ENCODE measurements at places on chromosomes 1 and 21.

DNA sequence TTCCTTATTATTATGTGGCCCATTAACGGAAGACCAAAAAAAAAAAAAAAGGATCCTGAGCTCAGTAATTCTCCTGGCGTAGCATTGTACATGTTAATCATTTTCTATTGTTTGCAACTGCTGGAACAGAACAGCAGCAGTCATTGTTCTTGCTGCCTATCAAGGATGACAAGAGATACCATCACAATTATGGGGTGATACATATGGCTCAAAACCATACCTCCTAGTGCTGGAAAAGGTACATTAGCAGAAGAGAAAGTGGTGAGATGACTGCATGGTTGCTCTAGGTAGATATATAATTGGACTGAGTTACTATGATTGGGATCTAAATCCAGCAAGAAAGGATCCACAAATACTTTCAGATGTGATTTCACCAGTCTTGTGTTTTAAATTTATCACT is 13.3 kb upstream of the TLR5 start:
- DNase-seq = no peak

DNA sequence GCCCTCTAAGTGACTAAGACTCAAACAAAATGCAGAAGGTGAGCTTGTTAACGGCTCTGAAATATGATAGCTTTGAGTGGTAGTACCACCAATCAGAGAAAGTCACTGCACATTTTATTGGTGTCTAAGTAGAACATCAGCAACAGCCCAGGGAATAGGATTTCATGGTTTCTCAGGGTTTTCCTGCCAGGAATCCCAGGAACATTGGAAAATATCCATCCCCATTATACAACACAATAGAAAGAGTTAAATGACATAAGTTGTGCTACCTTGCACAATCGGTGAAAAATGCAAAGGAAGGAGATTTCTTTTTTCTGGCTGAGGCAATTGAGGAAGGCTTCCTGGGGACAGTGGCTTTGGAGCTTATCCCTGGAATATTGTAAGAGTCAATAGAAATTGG is 283.1 kb downstream of the HLX start:
- no peak for DNase-seq

DNA sequence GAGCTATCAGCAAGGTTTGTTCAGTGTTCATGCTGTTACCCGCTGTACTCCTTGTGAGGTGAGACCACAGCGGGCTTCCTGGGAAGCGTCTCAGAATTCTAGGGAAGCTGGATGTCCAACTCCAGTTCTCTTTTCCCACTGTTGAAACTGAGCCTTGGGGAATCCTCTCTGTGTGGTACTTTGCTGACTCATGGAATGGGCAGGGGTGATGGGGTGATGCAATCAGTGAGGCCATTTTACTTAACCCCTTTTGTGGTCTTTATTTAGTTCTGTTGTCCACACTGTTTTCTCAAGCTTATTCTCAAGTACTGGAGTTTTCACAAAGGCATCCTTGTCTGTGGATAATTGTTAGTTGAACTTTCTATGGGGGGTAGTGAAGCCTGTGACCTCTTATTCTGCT is 42.6 kb downstream of the ACKR1 start:
- DNase-seq = no peak

- DNase-seq = no peak
These were observed 60.0 kb upstream of the HMCN1 start for GRCh38 chr1:185674201-185674600.

DNA sequence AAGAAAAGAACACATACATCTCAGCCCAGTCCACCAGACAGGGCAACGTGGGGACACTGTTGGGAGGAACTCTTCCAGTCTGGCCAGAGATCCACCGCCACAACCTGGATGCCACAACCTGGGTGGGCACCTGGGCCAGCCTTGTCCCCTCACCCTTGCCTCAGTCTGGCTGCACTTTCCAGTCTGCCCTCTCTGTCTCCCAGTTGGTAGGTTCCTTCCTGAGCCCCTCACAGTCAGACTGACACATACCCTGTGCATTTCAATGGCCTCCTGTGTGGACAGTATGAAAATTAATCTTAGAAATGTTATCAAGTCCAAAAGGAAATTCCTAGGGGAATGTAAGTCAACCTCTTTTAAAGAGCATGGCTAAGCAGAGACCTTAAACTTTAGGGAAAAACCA is 49.5 kb downstream of the DDX20 start:
- DNase-seq = no peak

GRCh38 chr1:247146671-247147070 is 25.1 kb downstream of the ZNF124 start:
- no peak for DNase-seq

DNA sequence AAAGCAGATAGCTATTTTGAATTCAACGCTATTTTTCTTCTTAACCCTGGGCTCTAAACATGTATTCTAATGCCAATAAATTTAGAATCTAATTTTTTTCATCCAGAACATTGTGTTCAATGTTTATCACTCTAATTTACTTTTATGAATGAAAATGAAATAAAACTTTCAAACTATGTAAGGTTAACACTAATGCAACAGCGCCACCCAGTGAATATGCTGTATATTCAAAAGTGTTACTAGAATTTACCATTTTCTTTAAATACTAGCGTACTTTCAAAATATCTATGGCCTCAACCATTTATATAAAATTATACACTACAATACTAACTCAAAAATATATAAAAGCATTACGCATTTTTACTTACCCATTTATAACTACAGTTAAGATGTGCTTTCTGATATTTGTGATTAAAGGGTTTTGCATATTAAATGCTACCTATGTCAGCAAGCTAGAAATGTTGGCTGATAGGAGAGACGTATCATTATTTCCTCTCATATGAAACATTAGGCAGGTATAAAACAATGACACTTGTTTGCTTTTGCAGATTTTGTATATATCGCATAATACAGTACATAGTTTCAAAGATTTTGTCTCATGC is 5.9 kb upstream of the NUF2 start:
- DNase-seq = no peak

- DNase-seq = peak; percentile 34
These were observed 708 bp downstream of the PRDM2 start for GRCh38 chr1:13700521-13701270.

DNA sequence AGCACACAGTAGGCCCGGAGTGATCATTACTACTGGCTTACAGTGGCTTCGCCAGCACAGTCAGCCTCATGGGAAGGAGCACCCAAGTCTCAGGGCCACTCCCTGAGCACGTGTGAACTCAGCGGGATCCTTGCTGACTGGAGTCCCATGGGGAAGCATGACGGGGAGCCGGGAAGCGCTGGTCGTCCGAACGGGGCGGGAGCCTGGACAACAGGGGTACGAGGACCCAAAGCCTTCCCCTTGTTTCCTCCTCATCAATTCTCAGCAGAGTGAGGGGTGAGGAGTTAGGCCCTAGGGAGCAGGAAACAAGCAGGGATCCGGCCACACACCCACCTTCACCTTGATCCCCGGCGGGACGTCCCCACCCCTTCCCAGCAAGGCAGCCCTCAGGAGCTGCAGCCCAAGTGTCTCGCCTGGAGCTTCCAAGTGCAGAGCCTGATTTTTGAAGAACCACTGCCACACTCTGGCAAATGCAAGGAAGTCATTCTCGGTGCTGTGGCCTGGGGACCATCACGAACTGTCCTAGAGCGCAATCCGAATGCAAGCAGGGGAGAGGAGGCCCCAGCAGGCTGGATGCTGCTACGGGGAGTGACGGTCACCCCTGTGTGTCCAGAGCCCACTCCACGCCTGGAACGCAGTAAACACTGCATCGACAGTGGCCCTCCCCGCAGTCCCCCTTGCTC is 35.5 kb downstream of the TOMM20 start:
- DNase-seq = no peak

GRCh38 chr1:216830424-216831210 is 107.4 kb upstream of the ESRRG start:
- no peak for DNase-seq

DNA sequence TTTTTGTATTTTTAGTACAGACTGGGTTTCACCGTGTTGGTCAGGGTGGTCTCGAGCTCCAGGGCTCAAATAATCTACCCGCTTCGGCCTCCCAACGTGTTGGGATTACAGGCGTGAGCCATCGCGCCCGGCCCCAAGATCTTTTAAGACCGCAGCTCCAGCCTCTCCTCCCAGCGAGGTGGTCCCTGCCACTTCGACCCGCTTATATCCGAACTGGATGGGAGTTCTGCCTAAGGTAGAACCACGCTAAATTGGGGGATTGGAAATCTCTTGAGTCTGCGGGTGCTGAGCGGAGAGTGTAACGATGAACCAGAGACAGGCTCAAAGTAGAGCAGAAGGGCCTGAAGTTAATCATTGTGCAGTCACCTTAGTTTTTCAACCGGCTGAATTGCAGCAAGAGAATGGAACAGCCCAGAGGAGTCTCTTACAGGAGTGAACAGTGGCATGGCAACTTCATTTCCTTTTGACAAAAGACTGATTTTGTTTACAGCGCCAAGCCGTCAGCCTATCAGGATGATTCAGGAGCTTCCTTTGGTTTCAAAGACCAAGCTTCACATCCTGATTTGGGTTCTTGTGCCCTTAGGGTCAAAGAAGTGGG is 726 bp upstream of the CYB5R1 start:
- no peak for DNase-seq

DNA sequence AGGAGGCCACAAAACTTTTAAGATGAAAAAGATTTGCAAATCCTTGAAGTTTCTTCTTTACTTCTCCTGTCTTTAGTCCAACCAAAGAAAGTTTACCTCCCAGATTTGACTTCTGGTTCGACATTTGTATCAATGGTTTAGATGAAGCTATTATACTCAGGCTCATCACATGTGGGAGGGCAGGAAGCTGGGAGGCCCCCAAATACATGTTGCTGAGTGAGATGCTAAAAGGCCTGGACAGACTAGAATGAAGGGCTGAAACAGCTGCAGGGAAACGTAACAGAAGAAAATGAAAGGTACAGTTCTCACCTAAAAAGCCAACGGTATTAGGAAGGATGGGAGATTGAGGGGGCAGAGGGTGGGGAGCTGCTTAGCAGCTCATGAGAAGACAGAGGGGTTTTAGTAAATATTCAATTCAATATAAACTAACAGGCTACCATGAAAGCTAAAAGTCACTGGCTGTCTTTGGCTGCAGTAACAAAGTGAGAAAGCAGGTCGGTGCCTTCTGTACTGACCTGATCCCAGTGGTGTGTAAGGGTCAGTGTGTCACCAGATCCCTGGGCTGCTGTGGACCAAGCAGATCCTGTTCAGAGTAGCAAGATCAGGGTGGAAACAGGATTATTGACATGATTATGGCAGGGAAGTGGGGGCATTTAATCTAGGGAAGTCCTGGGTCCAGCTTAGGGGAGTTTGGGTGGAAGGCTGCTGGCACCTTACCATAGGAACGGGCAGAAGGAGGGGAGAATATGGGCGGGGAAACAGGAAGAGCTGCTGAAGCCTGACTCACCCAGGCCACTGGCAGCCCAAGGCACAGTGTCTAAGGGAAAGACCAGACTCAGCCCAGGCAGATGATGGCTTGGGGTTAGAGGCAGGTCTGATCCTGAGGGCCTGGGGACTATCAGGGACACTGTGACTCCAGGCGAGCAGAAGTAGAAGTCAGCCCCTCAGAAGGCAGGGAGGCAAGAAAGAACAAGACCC is 60.4 kb downstream of the KCNN3 start:
- DNase-seq = no peak

GRCh38 chr1:100530880-100531487 is 7.0 kb upstream of the GPR88 start:
- no peak for DNase-seq

DNA sequence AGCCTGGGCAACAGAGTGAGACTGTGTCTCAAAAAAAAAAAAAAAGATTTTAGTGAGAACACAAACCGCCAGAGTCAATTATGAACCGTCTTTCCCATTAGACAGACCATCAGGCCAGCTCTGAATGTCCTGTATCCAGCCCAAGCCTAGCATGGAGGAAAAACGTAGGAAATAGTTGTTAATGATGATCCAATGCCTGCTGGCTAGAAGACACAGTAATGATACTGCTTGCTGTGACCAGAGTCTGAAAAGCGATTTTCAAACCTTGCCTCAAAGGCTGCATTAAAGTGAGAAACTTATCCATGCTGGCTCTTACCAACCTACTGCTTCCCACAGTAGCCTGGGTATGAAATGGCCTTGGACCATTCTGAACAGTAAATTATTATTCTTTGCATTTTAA is 17.0 kb downstream of the COA7 start:
- DNase-seq = no peak

DNA sequence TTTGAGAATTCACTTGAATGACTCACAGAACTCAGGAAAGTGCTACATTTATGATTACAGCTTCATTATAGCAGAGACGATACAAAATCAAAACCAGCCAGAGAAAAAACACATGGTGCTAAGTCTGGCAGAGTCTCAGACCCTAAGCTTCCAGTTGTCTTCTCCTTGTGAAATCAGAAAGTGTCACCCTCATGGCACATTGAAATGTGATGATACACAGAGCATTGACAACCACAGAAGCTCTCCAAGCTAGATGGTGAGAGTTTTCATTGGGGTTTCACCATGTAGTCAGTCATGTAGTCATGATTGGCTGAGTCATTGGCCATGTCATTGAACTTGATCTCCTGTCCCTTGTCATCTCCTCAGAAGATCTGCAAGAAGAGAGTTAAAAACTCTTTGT is 526.6 kb downstream of the MRPL39 start:
- no peak for DNase-seq

DNA sequence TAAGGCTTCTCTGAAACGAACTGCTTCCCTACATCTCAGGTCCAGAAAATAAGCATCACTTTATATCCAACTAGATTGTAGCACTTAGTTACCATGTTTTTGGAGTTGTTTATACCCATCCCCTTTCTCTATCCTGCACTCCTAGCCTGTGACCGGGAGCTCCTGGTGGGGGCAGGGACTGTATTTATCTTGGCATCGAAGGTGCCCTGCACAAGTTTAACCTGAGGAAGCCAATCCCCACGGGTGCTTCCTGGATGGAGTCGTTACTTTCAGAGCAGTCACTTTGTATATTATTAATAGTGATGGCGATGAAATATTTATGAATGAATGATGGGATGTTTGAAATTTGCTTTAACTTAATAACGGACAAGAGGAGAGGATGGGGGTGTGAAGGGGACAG is 73.9 kb downstream of the KLHDC7A start:
- DNase-seq = no peak

- no peak for DNase-seq
These were observed 16.9 kb downstream of the TENT5C start for GRCh38 chr1:117622726-117623125.

DNA sequence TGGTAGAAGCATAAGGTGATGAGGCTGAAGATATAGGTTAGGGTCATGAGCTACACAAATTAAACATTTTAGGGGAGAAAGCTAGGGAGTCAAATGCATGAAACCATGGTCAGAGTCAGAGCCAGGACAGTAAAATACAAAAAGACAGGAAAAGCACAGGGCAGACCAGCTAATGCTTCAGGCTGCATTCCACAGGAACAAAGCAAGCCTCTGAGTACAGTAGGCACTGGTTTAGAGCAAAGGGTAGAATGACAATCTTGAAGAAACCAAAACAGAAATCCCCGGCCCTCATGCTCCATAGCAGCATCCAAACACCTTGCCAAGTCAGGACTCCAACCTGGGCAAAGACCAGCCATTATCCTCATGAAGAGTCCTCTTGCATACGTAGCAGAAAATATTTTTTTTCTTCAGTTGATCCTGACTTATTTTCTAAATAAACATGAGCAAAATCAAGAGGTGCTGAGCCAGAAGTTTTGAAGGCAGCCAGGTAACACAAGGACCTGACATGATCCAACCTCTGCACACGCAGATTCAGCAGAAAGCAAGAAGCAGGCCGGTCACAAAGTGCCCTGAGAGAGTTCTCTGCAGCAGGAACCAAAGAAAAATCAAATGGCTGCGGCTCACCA is 273.1 kb downstream of the TTLL7 start:
- no peak for DNase-seq

- DNase-seq = no peak
These were observed 13.6 kb upstream of the TSPEAR start for GRCh38 chr21:44724926-44725325.
